HCT116 (cell line): ENCODE measurements at places on chromosomes 4 and X.

DNA sequence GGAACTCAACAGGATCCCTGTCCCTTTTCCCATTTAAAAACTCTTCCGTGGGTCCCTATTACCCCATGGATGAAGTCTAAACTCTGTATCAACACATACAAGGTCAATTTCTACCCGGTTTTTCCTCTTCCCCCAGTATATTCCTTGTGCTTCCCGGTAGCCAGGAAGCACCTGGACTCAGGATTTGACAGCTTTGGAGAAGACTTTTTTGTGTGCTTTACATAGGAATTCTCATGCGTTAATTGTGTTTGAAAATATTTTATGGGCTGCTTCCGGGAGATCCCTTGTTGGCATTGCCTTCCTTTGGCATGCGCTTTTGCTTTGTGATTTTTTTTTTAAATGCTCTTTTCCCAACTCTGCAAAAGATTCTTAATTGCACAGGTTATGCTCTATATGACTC, 7.2 kb downstream of the SMS start:
- no peaks in the 10 kb centered on the region for H3K27me3 ChIP-seq
- DNase-seq, result no peak
- H3K27ac ChIP-seq, result no peak overlapping the region
- H3K36me3 ChIP-seq, result no peaks in the 10 kb centered on the region
- H3K4me1 ChIP-seq, result peaks cover 34% of the 10 kb centered on the region

DNA sequence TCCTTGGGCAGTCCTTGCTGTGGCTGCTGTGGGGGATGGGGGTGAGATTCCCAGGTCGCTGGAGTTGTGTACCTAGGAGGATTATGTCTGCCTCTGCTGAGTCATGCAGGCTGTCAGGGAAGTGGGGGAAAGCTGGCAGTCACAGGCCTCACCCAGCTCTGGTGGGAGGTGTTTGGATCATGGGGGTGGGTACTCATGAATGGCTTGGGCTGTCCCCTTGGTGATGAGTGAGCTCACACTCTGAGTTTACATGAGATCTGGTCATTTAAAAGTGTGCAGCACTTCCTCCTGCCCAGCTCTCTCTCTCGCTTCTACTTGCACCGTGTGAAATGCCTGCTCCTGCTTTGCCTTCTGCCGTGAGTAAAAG, 24.6 kb upstream of the PDLIM3 start:
- H3K4me1 ChIP-seq, result peaks cover 16% of the 10 kb centered on the region
- H3K27ac ChIP-seq, result peak overlapping the region; percentile 46; the same call in 1 of the 2 replicates
- no peaks in the 10 kb centered on the region for H3K36me3 ChIP-seq
- no peaks in the 10 kb centered on the region for H3K27me3 ChIP-seq

GRCh38 chr4:104969394-104970082, 177.1 kb upstream of the TET2 start:
- no peak overlapping the region for H3K27ac ChIP-seq
- no peak overlapping the region for H3K4me3 ChIP-seq
- no peaks in the 10 kb centered on the region for H3K27me3 ChIP-seq
- no peaks in the 10 kb centered on the region for H3K4me1 ChIP-seq
- H3K36me3 ChIP-seq, result no peaks in the 10 kb centered on the region
- DNase-seq, result no peak

DNA sequence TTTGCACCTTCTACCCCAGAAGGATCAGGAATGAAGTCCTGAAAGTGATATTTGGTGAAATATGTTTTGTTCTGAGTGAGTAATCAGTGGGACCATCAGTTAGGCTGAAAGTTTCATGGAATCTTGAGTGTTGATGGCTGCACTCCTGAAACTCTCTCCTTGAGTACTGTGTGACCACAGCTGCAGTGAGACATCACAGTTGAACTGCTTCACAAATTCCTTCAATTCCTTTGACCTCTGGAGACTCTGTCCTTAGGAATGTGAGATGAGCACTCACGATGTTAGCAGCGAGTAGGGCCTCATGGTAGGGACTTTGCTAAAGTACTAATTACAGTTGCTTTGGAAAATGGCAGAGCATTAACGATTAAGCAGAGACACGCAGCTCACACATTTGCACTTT, 142.9 kb upstream of the SLC4A4 start:
- H3K4me1 ChIP-seq, result no peaks in the 10 kb centered on the region
- no peak overlapping the region for H3K27ac ChIP-seq
- H3K4me3 ChIP-seq, result no peak overlapping the region
- no peak for DNase-seq

DNA sequence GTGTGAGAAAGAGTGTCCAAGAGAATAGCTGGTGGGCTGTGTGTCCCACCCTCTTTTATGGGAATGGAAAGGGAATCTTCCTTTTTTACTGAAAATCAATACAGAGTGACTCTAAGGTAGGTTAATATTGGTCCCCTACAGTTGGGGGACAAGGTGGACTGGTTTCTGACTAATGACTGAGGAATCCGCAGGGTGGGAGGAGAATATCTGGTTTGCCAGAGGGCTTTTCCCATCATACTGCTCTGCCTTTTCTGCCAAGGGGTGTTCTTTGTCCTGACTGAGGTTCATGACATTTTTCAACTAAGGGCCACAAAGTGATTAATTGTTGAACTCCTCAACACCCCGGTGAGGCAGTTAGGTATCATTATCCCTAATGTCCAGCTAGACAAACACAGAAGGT, 261.6 kb downstream of the SPATA18 start:
- peak; percentile 21 for DNase-seq
- H3K36me3 ChIP-seq, result no peaks in the 10 kb centered on the region
- no peaks in the 10 kb centered on the region for H3K27me3 ChIP-seq
- no peak overlapping the region for H3K4me3 ChIP-seq
